ENCODE measurements at places on chromosomes 6 and 20.

- no peak for DNase-seq
These were observed 32.7 kb downstream of the CFAP61 start for GRCh38 chr20:20085071-20085470.

- DNase-seq = peak; percentile 3
These were observed 100.4 kb downstream of the MYO6 start for GRCh38 chr6:75849329-75850025.

DNA sequence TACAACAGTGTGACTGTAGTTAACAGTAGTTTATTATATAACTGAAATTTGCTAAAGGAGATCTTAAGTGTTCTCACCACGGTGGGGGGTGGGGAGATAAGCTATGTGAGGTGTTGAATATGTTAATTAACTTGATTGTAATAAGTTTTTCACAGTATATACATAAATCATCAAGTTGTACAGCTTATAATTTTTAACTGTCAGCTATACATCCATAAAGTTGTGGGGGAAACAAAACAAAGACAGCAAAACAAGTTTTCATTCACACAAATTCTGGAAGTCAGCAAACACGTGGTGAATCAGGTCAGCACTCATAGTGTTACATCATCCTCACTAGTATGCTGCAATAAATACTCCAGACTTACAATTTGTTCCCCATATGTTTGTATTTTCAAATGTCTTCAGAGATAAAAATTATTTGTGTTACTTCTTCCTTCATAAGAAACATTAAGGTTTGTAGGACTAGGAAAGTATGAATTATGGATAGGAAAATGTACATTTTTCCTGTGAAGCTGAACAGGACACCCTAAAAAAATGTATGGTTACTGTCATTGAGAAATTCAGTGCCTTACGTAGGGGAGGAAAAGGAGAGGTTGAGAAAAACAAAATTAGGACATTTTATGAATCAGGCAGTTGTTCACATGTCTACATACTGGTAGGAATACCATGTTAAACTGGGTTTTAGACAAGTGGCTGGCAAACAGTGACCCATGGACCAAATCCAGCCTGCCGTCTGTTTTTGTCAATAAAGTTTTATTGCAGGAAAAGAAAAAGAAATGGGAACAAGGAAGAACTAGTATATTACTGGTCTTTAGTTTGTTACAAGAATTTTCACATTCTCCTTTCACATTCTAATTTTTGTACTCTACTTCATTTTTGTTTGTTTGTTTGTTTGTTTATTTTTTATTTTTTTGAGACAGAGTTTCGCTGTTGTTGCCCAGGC, 6.0 kb downstream of the SUMO4 start:
- no peak for DNase-seq

- no peak for DNase-seq
These were observed 67.8 kb upstream of the TAB2 start for GRCh38 chr6:149249370-149250357.

DNA sequence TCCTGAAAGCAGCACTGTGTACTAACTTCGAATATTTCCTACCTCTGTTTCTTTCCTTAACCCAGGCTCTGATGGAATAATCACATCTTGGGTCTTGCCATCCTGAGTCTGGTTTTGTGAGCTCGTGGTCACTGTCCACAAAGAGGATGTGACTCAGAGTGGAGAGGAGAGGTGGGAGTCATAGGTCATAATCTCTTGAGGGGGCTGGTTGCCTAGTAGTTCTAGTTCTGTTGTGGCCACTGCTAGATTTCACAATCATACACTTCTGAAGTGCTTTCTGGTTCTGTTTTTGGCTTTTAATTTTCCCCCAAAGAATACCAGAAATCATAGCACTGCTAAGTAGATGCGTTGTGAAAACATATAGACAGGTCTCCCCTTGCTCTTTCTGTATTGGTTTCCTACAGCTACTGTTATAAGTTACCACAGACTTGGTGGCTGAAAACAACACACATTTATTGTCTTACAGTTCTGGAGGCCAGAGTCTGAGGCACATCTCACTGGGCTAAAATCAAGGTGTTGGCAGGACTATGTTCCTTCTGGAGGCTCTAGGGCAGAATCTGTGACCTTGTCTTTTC, 102.8 kb downstream of the NRSN1 start:
- DNase-seq = peak; percentile 47

GRCh38 chr20:1844325-1845162, 50.7 kb upstream of the SIRPA start:
- DNase-seq = no peak

- peak; percentile 95 for DNase-seq
These were observed at the start of gene TSPYL1 for GRCh38 chr6:116279232-116280160. Gene TSPYL1 (minus strand): TSS chr6:116279930. CDS start chr6:116279830, 100 bp downstream.

- no peak for DNase-seq
These were observed 31.7 kb downstream of the UQCC2 start for GRCh38 chr6:33679761-33680160.

GRCh38 chr6:129342243-129342642, 367.7 kb downstream of the ARHGAP18 start:
- DNase-seq = no peak

GRCh38 chr6:125940247-125941041, 16.1 kb upstream of the HINT3 start:
- peak; percentile 10 for DNase-seq

- DNase-seq = no peak
These were observed 107.6 kb downstream of the THBS2 start for GRCh38 chr6:169145991-169146501.

- no peak for DNase-seq
These were observed 14.7 kb downstream of the SESN1 start for GRCh38 chr6:109079981-109080380.

- DNase-seq = no peak
These were observed 13.0 kb downstream of the SERPINB1 start for GRCh38 chr6:2828629-2829028.

DNA sequence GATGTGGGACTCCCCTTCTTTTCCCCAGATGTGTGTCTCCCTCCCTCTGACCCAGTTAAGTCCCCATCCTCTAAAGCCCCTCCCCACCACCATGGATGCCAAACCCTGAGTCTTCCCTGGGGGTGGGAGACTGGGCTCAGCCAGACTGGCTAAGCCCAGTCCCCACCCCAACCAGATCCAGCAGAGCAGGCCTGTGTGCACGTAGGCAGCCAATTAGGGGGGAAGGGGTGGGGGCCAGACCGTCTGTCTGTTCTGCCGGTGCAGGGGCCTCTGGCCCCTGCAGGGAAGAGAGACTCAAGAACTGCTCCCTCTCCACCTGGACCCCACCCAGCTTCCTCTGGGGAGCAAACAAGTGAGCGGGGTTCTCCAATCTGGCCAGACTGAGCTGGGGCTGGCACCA, 605 bp downstream of the COX4I2 start:
- DNase-seq = no peak

DNA sequence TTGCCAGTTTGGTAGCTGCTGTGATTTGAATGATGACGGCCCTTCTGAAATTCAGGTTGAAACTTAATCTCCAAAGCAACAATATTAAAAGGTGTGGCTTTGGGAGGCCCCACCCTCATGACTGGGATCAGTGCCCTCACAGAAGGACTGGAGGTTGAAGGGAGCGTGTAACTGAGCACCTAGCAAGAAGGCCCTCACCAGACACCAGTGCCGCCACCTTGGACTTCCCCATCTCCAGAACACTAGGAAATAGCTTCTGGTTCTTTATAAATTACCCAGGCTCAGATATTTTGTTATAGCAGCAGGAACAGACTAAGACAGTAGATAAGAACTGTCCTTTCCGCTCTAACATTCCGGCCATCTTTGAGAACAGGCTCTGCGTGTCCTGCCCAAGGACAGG, 243.1 kb downstream of the DLL1 start:
- no peak for DNase-seq

GRCh38 chr6:109687271-109687761, 3.7 kb downstream of the AK9 start:
- peak; percentile 95 for DNase-seq

GRCh38 chr6:17021539-17021889, 80.3 kb upstream of the STMND1 start:
- DNase-seq = no peak

DNA sequence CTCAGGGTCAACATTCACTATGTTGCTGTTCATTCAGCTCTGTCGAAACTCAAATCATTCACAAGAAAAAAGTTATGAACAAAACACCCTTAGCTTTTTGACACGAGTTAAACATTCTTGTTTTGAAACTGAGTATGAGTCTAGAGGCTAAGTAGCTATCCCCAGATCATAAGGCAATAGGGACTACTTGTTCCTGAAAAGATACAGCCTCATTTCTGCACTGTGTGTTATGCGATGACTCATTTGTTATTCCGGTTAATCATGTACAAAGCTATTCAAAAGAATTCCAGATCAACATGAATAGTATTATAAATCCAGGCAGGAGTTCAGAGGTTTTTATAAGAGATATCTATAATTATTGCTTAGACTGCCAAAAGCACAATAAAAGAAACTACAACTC, 908.0 kb downstream of the QKI start:
- DNase-seq = peak; percentile 50

- DNase-seq = peak; percentile 15
These were observed 35.9 kb upstream of the MYB start for GRCh38 chr6:135145063-135145800.

DNA sequence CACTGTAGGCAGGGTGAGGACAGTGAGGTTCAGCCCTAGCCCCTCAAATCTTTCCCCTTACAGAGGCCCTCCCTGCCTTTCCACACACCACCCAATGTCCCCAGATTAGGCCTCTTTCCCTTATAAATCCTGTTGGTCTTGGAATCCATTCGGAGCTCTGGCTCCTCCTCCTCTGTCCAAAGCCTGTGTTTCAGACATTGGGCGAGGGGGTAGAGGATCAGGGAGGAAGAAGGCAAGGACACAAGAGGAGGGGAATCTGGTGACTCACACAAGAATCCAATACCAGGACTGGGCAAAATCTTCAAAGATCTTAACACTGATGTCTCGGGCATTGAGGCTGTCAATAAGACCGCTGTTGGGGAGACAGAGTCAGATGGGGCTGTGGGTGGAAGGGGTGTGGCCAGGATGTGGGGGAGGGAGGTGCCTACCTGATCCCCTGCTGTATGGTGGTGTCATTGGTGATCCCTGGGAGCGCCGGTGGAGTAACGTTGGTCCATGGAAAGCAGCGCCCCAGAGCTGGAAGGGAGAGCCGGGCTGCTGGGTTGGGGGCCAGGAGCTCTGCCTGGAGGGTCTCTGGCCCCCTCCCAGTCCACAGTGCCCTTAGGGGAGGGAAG, 7.6 kb downstream of the SLC44A4 start:
- DNase-seq = peak; percentile 21

- no peak for DNase-seq
These were observed 40.5 kb upstream of the GATA5 start for GRCh38 chr20:62516338-62516737.

DNA sequence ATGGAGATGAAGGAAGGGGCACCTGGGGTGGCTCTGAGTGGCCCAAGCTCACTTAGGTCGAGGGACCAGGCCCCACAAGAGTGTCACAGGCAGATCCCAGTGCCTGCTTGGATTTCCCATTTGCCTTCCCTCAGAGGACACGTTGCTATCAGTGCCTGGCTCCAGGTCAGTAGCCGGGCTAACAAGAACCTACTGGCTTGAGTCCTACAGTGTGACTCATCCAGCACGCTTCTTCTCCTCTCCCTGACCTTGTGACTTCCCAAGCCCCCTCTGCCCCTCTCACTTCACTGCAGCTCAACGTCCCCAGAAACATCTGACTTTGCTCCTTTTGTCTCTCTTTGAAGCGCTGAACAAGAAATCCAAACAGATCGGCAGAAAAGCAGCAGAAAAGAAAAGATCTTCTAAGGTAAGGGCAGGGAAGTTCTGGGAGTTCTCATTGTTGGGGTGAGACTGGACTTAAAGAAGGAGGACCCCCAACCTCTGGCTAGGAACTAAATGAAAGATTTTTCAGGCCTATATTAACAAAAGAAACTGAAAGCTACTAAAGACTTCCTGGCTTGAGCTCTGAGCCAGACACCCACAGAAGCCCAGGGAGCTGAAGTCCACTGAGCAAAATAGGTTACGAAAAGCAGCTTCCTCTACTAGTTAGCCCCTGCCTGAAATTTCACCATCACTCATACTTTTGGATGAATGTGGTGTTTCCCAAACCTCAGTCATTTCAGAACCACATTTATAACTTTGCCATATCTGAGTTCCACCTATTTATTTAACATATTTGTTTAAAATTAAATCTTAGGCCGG, 21.5 kb downstream of the ASIP start:
- DNase-seq = peak; percentile 50

GRCh38 chr6:158991017-158991723, 8.8 kb downstream of the RSPH3 start:
- DNase-seq = no peak

- DNase-seq = peak; percentile 3
These were observed 35.3 kb downstream of the TAF11 start for GRCh38 chr6:34852406-34853085.

DNA sequence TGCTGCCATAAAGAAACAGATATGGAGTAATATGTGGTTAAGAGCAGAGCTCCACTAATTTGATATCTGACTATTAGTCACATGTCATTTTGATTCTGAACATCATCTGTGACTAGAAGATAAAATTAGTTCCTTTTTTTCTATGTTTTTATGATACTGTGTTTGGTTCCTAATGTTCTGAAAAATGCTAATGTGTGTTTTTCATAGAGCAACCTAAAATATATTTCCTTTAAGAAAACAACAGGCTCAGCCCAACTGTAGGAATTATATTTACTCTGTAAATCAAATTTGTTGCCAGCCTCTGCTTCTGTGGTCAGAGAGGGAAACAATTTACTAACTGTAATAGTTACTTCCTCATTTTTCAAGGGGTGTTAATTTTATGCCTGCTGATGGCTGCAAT, 33.3 kb upstream of the TXLNB start:
- DNase-seq = no peak

DNA sequence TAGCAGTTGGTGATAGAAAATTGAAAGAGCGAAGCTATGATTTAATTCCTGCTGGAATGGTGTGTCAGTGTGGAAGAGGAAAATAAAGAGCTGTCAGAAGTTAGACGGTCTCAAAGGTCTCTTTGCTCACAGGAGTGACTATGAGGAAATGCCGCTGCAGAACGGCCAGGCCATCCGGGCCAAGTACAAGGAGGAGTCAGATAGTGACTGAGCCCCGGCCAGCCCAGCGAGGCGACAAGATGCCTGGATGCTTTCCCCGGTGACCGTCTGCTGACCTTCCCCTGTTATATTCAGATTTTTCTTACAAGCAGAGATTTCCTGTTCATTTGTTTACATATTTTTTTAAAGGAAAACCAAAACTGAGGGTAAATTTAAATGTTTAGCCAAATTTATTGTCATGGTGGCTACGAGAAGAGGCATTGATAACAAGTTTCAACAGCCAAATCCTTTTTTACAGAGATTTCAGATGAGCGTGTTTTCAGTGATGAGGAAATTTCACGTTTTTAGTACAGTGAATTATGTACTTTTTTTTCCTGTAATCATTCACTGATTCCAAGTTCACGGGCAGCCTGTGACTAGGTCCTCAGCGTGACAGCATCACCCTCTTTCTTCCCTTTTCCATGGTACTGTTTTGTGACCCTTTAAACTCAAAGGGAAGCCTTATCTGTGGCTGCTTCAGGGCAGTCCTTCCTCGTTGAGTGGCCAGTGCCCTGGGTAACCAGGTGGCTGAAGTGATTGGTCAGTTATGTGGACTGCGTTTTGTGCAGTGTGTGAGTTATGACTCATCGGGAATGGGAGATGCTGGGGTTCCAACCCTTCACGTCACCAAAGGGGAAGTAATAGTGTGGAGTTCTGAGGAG, 12.6 kb downstream of the DYNLT1 start:
- peak; percentile 90 for DNase-seq

All from A172 (cell line).